Activated T-helper 1 cell treated with anti-CD3 and anti-CD28 coated beads, Interleukin-2, amount 50 U/mL, for 16 hours (primary cell): ENCODE measurements at places on chromosomes 3 and 15.

DNA sequence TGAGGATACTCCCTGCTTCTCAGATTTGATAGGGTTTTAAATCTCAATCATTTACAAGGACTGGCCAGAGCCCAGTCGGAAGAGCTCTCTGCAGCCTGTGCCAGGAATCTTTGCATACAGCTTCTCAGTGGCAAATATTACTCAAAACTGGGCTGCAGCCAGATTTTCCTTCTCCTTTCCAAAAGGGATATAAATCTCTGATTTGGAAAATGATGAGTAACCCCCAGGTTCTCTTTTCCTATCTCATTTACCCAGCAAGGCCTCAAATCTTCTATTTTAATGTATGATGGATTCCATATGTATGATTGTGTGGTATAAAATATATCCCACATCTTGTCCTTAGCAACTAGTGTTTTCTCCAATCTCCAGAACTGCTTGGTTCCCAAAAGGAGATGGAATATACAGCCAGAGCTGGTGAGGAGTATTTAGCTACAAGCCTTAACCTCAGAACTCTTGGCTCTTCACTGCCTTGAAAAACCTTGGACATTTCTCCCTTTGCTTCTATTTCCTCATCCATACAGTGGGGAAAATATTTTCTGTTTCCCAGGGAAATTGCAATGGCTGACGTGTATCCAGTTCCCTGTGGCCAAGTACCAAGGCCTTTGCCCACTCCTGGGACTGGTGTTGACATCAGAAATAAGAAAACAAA lies 114.4 kb downstream of the ATG7 start:
- DNase-seq: no peak

- DNase-seq: no peak
Measured at GRCh38 chr3:158368271-158368670, 202.7 kb upstream of the MLF1 start.

- no peak for DNase-seq
Measured at GRCh38 chr3:49794926-49795905, 4.5 kb downstream of the CDHR4 start.

DNA sequence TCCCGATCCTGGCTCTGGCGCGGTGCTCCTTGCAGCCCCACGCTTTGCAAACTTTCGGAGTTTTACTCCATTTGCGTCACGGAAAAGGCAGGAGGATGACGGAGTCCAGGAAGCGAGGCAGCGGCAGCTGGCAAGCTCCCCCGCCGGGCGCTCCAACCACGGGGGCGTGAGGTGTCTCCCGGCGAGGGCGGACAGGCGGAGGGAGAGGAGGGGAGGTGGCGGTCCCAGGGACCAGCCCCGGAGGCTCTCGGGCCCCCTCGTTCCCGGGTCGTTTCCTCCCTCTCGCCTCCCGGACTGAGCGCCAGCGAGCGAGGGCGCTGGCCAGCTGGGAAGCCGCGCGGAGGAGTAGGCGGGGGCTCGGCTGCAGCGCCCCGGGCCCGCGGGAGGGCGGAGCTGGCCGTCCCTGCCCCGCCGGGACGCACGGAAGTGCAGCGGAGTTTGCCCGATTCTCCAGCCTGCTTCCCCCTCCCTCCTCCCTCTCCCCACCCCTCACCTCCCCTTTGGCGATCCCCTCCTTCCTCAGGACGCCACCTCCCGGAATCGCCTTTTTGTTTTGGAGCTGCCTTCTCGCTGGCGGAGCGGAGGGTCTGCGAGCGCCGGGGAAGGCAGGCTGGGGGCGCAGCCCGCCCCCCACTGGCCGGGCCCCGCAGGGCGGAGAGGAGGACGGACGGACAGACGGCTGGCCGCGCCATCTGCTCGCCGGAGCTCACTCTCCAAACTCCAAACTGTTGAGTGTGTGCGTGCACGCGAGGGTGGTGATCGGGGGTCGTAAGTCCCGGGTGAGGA lies at the start of gene SNX33:
SNX33 (plus strand) TSS at position 543 of the 786 bp plus-strand sequence. CDS start 1,191 bp downstream, outside the sequence.
- no peak for DNase-seq

DNA sequence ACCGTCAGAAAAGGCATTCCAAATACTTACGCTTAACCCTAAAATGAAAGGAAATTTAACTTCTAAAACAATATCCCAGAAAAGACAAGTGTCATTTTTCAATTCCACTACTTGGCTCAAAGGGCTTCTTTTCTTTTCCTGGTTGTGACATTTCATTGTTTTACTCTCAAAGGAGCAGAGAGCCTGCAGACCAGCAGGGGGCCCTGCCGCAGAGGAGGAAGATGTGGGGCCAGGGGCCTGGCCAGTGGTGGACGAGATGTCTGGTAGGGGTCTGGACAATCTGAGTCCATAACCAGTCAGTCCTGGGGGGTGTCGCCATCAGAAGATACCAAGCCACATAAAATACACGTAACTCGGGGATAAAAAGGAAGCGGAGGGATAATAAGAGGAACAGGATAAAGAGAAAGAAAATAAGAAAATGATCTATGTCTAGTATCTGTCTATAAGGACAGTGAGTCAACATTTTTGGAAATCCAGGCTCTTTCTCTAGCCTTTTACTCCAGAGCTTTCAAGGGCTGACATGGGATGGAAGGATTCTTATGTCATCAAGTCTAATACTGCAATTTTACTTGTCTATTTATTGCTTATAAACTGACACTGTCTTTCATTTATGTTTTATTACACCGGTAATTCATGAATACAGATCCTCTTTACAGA lies 54.2 kb upstream of the ARHGEF3 start:
- no peak for DNase-seq

DNA sequence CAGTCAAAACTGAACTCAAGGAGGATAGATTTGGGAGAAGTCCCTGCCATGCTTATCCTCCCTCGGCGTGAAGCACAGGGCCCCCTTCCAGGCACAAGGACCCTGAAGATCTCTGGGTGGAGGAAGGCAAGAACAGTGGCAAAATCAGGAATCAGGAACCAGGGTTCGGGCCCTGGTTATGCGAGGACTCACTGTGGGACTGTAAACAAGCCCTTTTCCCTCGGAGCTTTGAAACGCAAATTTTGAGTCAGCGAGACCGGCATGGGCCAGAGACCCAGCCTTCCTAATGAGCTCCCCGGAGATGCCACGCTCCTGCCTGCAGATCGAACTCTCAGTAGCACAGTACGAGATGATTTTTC lies 70.1 kb downstream of the SLC12A8 start:
- no peak for DNase-seq

GRCh38 chr15:33001926-33002325 lies 192.6 kb downstream of the FMN1 start:
- no peak for DNase-seq
